A549 treated with Mapracorat at 1 μM for 4 hours (cell line): ENCODE measurements at places on chromosomes 16 and 17. TPM values are rescaled to one million over a fixed set of nuclear protein-coding genes. Genes with fewer than 3 reads are reported as not detected.

The CACNG3 gene
- total RNA-seq, result not detected in 5 replicates

The CHST5 gene
- total RNA-seq, result 0.06 to 0.29 TPM (median 0.12 TPM) in 4 of 5 replicates, not detected in the other

The TBC1D26 gene
- total RNA-seq, result not detected in 5 replicates

The CAMTA2 gene
- 28.9 to 41.2 TPM (median 34.3 TPM) in 5 replicates for total RNA-seq

The NOS2 gene
- 0.10 to 0.27 TPM (median 0.19 TPM) in 5 replicates for total RNA-seq

The CPNE2 gene
- 41.8 to 49.2 TPM (median 43.7 TPM) in 5 replicates for total RNA-seq

The C17orf50 gene
- total RNA-seq, result 0.21 to 0.59 TPM (median 0.34 TPM) in 4 of 5 replicates, not detected in the other

The ZFP1 gene
- total RNA-seq, result 9.4 to 16.9 TPM (median 10.4 TPM) in 5 replicates

The TBC1D3E gene
- total RNA-seq, result not detected in 5 replicates

The TMEM220 gene
- total RNA-seq, result 1.6 to 4.9 TPM (median 3.5 TPM) in 5 replicates

The KCTD19 gene
- total RNA-seq, result 0.08 to 0.44 TPM (median 0.20 TPM) in 4 of 5 replicates, not detected in the other

The NACA2 gene
- not detected in 5 replicates for total RNA-seq

The CDRT15L2 gene
- total RNA-seq, result not detected in 5 replicates

The ADGRG3 gene
- 0.34 to 0.73 TPM (median 0.52 TPM) in 5 replicates for total RNA-seq

The NFATC2IP gene
- total RNA-seq, result 18.0 to 32.6 TPM (median 24.3 TPM) in 5 replicates

The CCL16 gene
- not detected in 5 replicates for total RNA-seq

The IL34 gene
- 0.36 to 0.56 TPM (median 0.51 TPM) in 5 replicates for total RNA-seq

The ZFP3 gene
- 0.77 to 1.2 TPM (median 0.95 TPM) in 5 replicates for total RNA-seq

The KRT39 gene
- not detected in 5 replicates for total RNA-seq

The ABCA6 gene
- not detected in 5 replicates for total RNA-seq
